SHP77 treated with DMSO at 0.1 percent for 48 hours (cell line): ENCODE measurements at places on chromosomes 4 and X.

- DNase-seq = no peak
Measured at GRCh38 chrX:105527759-105528158, 294.6 kb upstream of the NRK start.

DNA sequence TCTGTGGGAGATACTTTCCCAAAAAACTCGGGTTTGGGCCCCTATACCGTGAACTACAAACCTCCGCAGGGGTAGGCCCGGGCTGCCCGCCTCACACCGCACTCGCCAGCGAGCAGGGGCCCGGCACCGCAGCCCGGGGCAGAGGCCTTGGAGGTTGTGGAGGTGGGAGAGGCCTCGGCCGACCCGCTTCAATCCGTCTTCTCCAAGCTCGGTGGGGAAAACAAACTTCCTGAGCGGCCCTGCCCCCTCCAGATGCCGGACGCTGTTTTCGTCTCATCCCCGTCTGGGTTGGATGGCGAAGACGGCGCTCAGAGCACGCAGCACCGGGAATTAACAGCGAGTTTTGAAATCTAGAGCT is 442 bp upstream of the MCUB start:
- peak; percentile 11 for DNase-seq

GRCh38 chr4:94621491-94622080 is 136.2 kb upstream of the BMPR1B start:
- no peak for DNase-seq

DNA sequence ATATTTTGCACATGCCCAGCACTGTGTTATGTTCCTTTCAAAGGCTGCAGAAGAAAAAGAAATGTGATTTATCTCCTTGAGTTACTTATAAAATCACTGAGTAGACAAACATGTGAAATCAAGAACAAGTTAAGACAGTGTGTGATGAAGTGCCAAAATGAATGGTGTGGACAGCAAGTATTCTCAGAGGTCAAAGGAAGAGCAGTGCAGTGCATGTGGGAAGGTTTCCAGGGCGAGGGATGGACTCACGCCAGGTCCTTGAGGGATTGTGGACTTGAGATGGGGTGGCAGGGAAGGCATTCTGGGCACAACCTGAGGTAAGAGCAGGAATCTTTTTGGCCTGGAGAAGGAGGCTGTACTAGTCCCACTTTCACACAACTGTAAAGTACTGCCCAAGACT is 115.5 kb downstream of the FNIP2 start:
- no peak for DNase-seq

DNA sequence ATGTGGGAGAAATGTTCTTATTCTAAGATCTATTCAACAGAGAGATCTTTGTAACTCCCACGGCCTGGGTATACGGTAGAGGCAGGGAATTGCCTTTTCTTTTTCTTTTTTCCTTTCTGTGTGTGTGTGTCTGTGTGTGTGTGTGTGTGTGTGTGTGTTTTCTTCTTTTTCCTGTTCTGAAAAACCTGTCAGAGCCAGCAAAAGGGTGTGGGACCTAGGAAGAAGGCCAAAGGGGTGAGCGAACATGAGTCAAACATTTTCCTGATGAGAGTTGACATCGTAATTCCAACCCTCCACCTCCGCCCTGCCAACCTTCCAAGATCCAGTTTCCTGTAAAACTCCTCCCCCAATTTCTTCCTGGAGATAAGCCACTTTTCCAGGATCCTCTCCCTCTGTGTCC is 2.8 kb upstream of the CHIC2 start:
- no peak for DNase-seq

GRCh38 chrX:109775386-109775785 is 42.3 kb upstream of the ACSL4 start:
- no peak for DNase-seq

DNA sequence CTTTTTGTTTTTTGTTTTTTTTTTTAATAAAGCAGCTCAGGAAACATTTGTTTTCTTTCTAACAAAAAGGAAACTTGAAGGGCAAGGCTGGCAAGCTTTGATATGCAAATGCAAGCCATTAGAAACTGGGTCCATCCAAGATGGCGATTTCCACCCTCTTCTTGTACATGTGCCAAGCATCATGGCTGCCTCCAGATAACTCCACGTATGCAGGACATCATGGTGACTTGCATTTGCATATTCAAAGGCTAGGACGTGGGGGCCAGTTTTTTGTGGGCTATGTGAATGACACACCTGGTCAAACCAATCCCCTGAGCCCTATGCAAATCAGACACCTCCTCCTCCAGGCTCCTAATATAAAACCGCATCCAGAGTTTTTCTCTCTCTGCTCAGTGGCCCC is 692.6 kb downstream of the FAM133A start:
- no peak for DNase-seq

GRCh38 chr4:154615211-154615610 is 2.8 kb upstream of the FGG start:
- DNase-seq = no peak

GRCh38 chr4:155773196-155773800 is 14.5 kb downstream of the GUCY1B1 start:
- no peak for DNase-seq

DNA sequence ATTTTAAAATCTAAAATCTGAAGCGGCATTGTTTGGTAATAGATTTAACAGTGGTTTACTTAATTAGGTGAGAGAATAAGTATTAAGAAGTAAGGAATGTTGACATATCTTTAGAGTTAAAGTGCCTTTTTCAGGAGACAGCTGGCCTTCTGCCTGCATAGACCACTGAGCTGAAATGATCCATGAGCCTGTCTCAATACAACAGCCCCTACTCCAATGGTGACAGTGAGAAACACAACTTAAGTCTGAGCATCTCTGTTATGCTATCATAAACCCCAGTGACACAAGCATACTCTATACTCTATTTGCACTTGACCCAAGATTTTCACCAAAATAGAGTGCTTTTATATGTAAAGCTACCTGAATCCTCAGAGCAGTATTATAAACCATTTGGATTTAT is 137.9 kb downstream of the GRIA2 start:
- DNase-seq = no peak

GRCh38 chr4:16136827-16137226 is 53.0 kb upstream of the PROM1 start:
- DNase-seq = no peak

DNA sequence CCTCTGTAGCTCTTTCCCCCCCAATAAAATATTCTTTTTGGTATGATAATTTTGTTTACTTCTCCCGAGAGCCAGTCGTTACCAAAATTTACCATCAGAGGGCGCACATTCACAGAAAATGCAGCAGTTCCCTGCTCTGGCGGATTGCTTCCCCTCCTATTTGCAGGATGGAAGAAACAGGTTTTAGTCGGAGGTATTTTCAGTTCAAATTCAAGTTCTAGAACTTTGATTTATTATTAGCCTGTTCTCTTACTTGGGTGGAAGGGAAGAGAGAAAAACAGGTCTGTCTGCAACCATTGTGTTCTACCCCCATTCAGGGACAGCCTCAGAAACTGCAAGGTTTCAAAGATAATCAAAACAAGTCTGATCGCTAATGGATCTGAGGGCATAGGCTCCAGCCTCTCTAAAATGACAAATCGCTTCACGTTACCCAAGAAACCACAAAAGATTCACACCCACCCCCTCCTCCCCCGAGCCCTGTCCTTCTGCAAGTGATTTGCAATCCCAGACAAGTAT is 263.8 kb upstream of the RPS6KA3 start:
- DNase-seq = no peak
